ELR (cell line): ENCODE measurements at places on chromosomes 5 and 9.
A peak's percentile ranks its signal among the peaks of the same experiment; 100 is the strongest.

GRCh38 chr9:137432687-137433348 is 8.3 kb downstream of the ENTPD8 start:
- DNase-seq: no peak

DNA sequence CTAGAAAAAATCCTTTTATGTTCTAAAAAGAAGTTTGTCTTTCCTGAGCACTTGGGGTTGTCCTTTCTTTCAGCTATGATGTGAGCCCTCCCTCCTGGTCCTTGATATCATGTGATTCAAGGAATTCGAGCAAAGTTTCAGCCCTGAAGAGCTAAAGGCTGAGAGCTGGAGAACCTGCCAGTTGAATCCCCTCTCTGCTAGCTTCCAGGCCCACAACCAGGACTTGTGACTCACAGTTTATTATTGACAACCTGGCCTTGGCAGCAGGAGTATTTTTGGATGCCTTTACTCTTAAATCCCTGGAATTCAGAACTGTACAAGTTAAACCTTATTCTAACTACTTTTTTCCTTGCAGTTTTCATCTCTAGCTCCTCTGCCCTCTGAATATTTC is 182.8 kb downstream of the SPOCK1 start:
- peak; percentile 12 for DNase-seq

DNA sequence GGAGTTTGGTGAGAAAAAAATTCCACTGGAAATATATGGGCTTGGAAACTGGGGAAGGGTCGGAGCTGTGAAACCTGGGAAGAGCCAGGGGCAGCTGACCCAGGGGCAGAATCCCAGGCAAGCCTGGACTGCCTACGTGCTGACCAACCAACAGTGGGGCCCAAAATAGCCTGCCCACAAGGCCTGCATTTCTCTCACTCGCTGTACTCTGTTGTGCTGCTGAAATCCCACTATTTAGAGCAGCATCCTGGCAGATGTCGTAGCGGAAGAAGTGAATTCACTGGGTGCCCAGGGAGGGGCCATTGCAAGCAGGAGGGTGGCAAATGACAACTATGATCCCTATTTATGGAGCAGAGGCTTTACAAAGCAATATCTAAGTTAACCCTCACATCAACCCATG is 9.5 kb downstream of the GDNF start:
- no peak for DNase-seq

GRCh38 chr9:138047469-138048040 is 170.0 kb downstream of the CACNA1B start:
- DNase-seq: no peak

DNA sequence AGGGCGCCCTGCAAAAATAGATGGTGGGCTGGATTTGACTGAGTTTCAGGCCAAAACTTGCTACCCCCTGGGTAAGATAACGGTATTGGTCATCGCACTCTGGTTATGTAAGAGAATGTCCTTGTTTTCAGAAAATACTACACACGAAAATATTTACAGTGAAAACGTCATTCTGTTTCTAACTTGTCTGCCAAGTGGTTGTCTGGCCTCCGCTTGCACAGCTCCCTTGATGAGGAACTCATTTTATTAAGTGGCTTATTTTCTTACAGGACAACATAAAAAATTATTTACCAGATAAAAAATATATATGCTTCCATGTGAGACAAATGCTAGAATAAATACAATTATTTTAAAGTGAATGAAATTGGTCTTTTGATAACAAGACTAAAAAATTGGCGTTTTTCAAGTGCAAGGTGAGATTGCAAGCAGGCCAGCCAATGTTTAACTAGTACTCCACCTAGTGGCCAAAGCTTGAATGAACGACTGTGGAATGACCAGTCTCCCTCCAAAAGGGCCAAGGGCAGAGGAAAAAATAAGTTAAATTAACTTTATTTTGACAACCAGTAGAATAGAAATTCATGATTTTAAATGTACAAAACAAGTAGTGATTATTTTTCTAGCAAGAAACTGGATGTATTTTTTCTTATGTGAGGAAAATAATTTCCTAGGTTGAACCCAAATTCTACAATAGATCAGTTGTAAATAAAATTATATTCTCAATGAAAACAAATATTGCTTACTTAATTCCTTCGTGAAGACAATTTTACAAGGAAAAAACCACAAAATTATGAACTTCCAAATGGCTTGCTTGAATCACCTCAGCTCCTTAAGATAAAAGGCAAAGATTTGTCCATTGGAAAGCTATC is 93.2 kb downstream of the ZFAND5 start:
- DNase-seq: peak; percentile 71

- DNase-seq: peak; percentile 1
These were observed 88.9 kb downstream of the PCSK5 start for GRCh38 chr9:75979362-75979761.

DNA sequence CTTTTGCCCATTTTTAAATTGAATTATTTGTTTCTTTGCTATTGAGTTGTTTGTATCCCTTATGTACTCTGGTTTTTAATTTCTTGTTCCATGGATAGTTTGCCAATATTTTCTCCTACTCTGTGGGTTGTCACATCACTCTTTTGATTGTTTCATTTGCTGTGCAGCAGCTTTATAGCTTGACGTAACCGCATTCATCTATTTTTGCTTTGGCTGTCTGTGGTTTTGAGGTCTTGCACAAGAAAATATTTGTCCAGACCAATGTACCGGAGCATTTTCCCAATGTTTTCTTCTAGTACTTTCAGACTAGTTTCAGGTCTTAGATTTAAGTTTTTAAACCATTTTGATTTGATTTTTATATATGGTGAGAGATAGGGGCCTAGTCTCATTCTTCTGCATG is 36.2 kb upstream of the ZNF366 start:
- DNase-seq: no peak
